DMS 273 treated with DMSO at 0.1 percent for 48 hours (cell line): ENCODE measurements at places on chromosomes 5 and 9.

DNA sequence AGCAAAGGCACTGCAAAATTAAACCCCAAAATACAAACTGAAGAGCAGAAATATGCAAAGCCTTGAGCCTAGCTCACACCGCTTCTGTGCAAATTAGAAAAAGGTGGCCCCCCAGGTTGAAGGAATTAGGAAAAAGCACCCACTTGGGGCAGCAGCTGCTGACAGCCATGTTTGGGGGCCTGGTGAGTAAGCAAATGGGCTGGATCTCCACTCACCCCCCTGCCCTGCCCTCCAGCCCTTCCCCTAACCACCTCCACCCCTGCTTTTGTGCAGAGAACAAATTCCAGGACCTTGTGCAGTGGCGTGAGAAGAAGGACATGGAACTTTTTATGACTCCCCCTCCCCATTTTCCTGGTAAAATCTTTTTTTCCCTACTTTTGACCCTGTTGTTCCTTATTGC lies 92.0 kb upstream of the DNAH5 start:
- no peak for DNase-seq

- DNase-seq: no peak
These were observed 3.2 kb upstream of the ADRA1B start for GRCh38 chr5:159913048-159913447.

- no peak for DNase-seq
These were observed 14.9 kb upstream of the TMEM267 start for GRCh38 chr5:43498581-43498980.

DNA sequence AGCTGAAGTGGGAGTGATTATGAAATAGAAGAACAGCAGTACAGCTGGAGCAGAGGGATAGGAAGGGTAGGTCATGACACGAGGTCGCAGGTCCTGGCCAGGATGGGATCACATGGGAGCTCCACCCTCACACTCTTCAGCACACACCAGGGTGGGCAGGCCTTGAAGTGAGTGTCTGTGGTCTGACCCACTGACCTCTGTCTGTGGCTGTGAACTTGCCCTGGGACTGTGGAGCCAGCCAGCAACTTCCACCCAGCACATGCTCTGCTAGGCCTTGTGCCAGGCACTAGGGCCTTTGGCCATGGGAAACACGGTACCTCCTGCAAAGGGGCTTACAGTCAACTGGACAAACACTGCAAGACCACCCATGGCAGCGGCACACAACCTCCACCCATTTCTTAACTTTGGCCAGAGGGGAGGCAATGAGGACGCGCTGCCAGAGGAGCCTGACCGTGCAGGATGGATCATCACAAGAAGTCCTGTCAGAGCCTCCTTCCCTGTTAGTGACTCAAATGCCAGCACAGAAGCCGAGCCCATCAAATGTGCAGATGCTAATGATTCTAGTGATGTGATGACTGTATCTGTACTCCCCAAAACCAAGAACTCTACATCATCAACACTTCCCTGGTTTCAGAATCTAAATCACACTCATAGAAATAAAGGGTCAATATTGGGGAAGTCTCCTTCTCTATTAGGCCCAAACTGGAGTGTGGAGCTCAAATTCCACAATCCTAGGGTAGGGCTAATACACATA lies 113.6 kb downstream of the DPYSL3 start:
- no peak for DNase-seq

- DNase-seq: no peak
These were observed 4.0 kb downstream of the CSF1R start for GRCh38 chr5:150082374-150082773.

DNA sequence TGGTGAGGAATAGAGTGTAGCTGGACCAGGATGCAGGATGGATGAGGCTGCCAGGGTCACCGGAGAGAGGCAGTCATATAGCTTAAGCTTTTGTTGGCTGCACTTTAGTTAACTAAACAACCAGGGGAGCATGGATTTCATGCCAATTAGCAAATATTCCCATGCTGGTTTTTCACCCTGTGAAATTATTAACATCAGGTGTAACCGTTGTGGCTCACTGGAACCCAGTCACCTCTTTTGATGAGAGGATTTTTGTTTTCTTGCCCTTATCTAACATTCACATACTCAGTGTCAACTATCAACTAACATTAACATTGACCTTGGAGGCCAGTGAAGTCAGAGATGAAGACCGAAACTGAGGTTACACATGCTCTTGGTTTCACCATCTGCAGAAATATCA lies 97.2 kb upstream of the BASP1 start:
- DNase-seq: no peak

- no peak for DNase-seq
These were observed 567.6 kb upstream of the ADAMTS16 start for GRCh38 chr5:4572311-4573100.

- no peak for DNase-seq
These were observed 540.3 kb downstream of the GABRG2 start for GRCh38 chr5:162607879-162608278.

DNA sequence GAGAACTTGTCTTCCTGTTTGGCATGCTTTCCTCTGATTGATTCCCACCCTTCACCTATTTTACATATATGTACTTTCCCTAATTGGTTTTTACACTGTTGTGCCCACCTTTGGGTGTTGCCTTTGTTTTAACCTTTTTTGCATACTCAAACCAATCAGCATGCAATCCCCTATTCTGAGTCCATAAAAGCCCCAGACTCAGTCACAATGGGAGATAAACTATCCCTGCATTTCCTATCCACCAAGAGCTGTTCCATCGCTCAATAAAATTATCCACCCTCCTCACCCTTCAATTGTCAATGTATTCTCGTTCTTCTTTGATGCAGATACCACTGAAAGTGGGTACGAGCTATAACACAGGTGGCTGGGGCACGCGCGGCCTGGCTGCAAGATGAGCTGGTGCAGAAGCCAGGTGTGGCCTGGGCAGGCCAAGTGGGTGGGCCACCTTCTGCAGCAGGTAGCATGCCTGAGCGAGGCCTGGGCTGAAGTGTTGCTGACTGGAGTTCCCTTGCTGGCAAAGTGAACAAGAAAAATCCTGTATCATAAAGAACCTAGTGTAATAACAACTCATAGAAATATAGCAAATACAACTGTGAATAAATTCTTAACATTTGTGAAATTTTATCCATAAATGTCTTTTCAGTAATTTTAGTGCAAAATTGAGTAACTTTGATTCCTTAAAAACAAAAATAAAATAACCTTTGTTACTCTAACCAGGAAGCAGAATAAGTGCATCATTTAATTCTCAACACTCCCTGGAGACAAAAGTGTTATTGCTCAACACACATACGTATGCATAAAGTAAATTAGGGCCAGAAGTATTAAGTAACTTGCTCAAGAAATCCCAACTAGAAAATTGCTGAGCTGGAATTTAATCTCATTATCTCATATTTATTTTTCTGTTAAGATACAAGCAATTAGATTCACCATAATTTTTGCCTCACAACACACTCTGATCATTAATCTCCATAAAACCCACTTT lies 685.3 kb upstream of the EDIL3 start:
- DNase-seq: no peak

GRCh38 chr5:107592515-107592914 lies 78.2 kb downstream of the EFNA5 start:
- no peak for DNase-seq

DNA sequence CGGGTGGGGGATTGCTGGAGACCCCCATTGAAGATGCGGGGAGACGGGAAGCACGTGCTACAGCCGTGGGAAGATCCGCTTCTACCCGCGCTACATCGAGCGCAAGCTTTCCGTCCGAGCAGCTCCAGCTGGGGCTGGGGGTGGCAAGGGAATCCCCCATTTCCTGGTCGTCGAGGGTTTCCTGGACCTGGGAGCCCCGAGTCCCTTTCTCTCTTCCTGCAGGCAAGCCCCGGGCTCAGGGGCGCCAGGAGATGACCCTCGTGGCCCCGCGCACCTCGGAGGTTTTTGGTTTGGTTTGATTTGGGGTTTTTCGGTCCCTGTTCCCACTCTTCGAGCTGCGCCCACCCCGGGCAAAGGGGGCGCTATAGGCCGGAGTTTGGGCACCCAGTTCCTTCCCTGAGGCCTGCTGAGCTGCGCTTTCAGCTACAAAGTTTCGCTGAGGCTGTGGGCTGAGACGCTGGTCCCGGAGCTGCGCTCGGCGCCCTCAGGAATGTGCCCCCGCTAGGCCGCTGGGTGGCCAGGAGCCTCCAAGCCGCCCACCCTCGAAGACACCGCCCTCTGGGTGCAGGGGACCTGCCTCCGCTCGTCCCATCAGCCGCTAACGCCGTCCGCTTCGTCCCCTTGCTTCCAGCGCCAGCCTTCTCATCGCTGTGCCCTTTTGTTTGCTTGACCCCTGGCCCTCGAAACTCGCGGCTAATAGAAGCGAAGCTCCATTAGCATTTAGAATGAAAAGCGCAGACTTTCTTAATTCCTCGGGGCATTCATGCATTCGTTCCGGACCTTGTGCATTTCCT lies 2.9 kb downstream of the NR4A3 start:
- no peak for DNase-seq

- DNase-seq: no peak
These were observed 50.0 kb upstream of the NUDT12 start for GRCh38 chr5:103612545-103612944.

GRCh38 chr5:37849641-37850040 lies 9.8 kb upstream of the GDNF start:
- no peak for DNase-seq

DNA sequence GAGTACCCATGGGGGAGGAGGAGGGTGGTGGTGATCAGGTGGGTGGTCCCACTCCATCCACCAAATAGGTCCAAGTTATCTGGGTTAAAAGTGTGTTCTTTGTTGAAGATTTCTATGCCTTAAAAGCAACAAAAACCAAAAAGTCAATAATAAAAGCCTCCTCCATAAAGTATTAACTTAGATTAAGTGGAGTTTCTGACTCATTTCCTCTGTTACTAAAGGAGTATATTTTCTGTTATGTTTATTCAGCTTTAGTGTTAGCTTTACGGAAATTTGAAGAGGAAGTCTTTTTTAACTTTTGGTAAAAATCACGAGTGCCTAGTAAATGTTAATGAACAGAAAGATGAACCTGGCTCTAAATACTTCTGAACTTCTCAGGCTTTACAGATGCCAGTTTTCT lies 17.8 kb downstream of the FBXO38 start:
- DNase-seq: no peak

DNA sequence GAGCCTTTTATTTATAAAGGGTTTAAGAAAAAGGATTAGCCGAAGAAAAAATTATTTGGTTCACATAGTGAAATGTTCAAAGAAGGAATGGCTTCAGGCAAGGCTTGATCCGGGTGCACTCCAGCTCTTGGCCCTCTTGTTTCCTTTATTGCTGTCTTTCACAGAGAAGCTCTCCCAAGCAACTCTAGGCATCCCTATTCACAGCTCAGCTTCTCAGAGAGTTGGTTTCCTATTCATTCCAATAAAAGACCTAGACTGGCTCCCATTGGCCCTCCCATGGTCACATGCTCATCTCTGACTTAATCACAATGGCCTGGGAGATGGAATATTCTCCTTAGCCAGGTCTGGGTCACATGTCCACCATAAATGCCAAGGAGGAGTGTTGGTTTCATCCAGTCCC lies 9.4 kb upstream of the FGFR4 start:
- DNase-seq: no peak

DNA sequence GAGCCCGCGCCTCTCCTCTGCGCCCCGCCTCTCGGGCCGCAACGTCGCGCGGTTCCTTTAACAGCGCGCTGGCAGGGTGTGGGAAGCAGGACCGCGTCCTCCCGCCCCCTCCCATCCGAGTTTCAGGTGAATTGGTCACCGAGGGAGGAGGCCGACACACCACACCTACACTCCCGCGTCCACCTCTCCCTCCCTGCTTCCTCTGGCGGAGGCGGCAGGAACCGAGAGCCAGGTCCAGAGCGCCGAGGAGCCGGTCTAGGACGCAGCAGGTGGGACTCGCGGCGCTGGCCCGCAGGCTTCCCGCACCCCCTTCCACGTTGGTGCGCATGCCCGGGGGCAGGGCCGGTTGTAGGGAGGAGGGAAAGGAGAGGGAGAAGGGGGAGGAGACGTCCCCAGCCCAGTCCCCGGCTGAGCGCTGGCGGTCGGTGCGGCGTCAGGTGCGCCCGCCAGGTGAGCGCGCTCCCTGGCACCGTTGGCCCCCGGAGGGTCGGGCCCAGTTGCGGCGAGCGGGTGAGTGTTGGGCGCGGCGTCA lies at the start of gene OCLN:
TSS of gene OCLN (plus strand) at position 400 of the 532 bp plus-strand sequence. CDS start 11,455 bp downstream, outside the sequence.
- DNase-seq: no peak
